AG04450 (cell line): ENCODE measurements at places on chromosomes 12 and 14. TPM values are rescaled to one million over a fixed set of nuclear protein-coding genes. Genes with fewer than 3 reads are reported as not detected.

- DNase-seq: no peak
These were observed 6.4 kb downstream of the TTC6 start for GRCh38 chr14:37601865-37602264.

COX8C gene
- polyA plus RNA-seq: not detected in 2 replicates

- DNase-seq: no peak
These were observed 12.1 kb downstream of the SYNE3 start for GRCh38 chr14:95504135-95505029.

KRT77 gene
- not detected in 2 replicates for polyA plus RNA-seq

KCNC2 gene
- polyA plus RNA-seq: not detected in 2 replicates
